ENCODE measurements at places on chromosomes 5 and 9.
A peak's percentile ranks its signal among the peaks of the same experiment; 100 is the strongest.

- no peak for DNase-seq
Measured at GRCh38 chr9:110615498-110615897, 36.0 kb upstream of the SVEP1 start.

DNA sequence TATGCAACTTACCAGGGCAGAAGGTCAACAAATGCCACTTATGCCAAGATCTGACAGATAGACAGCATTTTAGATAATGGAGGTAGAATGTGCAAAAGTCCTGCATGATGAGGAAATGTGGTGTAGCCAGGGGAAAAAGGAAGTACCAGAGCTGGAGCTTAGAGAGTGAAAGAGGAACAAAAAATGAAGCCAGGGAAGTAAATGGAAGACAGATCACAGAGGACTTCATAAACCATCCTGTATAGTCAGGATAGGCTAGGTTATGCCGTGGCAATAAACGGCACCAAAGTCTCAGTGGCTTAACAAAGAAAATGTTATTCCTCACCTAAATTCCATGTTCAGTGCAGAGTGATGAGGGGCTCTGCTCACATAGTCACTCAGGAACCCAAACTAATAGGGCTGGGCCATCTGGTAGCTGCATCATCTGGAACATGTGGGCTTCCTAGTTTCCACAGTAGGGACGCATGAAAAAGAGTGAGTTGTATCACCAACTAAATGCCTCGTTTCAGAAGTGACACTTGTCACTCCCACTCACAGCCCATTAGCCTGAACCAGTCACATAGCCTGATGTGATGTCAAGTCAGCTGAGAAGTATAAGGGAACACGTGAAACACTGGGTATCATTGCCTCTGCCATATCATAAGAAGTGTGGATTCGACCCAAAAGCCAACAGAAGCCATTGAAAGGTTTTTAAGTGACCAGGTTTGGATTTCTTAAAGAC is 70.3 kb downstream of the SH3RF2 start:
- DNase-seq = peak; percentile 37

DNA sequence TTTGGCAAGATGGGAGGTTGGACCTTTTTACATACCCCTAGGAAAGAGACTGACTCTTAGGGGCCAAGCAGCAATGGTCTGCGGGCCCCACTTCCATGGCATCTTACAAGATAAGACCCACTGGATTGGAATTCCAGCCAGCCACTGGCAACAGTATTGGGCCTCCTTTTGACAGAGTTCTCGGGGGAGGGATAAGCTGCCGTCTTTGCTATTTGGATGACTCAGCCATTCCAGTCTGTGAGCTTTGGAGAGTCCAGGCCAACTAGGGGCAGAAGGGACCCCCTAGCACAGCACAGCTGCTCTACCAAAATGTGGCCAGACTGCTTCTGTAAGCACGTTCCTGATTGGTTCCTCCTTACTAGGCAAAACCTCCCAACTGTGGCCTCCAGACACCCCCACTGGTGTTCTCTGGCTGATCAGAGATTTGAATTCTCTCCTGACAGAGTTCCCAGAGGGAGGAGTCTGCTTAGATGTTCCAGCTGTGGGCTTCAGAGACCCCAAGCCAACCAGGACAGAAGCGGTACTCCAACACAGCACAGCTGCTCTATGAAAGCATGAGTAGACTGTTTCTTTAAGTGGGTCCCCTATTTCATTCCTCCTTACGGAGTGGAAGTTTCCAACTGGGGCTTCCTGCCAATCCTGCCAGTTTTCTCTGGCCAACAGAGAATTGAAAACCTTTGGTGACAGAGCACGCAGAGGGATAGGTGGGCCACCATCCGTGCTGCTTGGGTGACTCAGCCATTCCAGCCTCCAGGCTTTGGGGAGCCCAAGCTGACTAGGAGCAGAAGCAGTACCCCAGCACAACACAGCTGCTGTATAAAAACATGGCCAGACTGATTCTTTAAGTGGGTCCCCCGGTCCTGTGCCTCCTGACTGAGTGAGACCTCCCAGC is 672.1 kb upstream of the RIOK2 start:
- DNase-seq = no peak

GRCh38 chr5:172797771-172798191 is 26.8 kb upstream of the DUSP1 start:
- DNase-seq = no peak

DNA sequence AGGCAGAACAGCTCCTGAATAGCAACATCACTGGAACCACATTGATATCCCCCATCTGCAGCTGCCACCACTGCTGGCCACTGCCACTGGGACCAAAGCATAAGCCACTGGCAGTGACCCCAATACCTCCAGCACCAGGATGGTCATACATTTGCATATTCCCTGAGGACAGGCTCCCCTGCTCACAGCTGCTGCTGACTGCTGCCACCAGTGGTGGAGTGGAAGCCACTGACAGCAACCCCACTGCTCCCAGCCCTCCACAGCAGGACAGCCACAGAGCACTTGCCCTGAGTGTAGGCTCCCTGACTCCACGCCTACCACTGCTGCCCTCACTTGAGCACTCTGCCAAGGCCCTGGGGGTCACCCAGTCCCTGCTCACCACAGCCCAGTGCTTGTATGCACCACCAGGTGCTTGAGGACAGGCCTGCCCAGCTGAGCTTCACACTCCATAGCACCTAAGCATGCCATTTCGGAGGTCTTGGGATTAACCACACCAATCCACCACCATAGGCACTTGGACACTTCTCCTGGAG is 327.4 kb upstream of the RPS23 start:
- DNase-seq = no peak

GRCh38 chr9:14029806-14030374 is 284.1 kb downstream of the NFIB start:
- DNase-seq = no peak

DNA sequence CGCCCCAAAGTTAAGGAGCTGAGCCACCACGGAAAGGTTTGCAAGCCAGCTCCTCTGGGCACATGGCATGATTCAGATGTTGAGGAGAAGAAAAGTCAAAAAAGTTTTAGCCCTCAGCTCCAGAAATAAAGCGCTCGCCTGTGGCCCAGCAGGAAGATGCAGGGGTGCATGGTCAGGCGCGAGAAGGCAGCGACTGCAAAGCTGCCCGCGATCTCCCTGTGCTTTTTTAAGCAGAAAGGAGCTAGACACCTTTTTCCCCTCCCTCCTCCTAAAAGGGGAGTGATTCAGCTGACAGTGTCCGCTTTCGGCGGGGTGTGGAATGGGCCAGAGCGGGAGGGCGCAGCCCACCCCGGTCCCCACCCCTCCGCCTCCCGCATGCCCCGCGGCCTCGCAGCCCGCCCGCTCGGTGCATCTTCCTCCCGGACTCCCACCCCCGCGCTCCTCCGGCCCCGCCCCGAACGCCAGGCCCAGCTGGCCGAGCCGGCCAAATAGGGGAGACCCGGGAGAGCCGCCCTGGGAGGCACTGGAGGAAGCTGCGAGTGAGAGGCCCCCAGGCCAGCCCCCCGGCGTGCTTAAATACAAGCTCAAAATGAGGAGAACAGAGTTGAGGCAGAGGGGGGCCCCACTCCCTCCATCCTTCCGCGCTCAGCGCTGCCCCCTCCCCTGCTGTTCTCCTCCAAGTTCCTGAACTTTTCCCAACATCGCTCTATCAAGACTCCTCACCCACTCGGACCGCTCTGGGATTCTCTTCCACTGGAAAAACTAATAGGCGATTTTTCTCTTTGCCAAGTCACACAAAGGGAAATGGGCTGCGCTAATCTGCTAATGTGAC is at the start of gene ADAMTS12:
Gene ADAMTS12, minus strand, starts transcription at position 203 of the 832 bp plus-strand sequence. Its CDS starts 134 bp downstream, at position 69.
- no peak for DNase-seq

- no peak for DNase-seq
Measured at GRCh38 chr5:104265531-104266140, 703.0 kb upstream of the NUDT12 start.

DNA sequence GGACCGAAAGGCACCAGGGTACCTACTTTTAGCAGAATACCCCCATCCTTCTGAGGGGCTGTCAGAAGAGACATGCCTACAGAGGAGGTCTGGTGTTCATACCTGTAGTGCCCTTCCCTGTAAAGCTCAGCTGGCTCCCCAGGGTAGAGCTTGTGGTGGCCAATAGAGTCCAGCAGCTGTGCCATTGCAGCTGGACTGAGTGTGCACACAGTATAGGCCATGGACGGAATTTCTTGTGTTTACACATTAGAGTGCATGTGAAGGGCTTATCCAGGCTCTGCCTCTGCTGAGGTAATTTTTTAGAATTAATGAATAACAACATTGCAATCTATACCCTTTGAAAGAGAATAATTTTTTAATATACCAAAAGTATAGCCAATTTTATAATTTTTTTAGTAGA is 191.0 kb downstream of the ZSWIM6 start:
- DNase-seq = no peak

GRCh38 chr9:18623221-18624079 is 149.5 kb downstream of the ADAMTSL1 start:
- no peak for DNase-seq

DNA sequence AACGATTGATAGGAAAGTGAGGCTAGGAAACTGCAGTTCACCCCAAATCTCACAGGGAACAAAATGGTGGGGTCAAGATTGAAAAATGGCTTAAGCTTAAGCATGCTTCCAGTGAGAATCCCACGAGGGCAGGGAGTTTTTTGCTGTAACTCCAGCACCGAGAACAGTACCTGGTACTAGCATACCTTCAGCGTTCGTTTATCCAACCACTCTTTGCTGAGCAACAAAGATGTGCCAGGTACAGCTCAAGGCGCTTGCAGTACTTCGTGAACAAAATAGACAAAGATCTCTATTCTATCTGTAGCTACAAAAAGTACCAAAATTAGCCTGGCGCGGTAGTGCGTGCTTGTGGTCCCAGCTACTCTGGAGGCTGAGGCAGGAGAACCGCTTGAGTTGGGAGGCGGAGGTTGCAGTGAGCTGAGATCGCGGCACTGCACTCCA is 778 bp upstream of the PPP6C start:
- DNase-seq = no peak

DNA sequence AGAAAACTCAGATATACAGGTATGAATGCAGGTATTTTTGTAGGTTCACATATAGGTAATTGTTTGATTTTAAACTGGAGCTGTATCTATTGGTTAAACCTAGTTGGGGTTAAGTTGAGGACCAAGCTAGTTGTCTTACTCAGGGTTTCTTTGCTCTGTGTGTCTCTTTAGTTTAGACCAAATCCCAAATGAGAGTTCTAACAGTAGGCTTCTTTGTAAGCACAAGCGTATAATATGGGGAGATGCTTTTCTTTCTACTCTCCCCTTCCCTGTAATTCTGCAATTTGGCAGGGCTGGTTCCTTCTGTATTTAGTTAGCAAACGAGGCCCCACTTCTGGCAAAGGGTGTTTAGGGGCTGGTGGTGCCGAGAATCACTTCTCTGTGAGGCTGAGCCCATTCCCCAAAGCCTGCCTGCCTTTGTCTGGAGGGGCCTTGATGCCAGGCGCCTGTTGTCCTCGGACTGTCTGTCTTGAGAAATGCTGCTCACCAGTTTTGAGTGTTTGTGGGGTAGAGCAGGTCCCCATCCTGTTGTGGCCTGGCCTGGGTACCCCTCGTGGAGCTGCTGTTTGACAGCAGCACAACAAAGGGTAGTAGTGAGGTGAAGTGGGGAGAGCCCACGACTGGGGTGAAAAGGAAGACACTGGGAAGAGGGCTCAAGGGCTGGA is 259.3 kb downstream of the FANCC start:
- DNase-seq = peak; percentile 88

- no peak for DNase-seq
Measured at GRCh38 chr9:130914417-130915095, 17.9 kb upstream of the QRFP start.

- no peak for DNase-seq
Measured at GRCh38 chr5:74166064-74166463, 474.5 kb downstream of the ENC1 start.

- no peak for DNase-seq
Measured at GRCh38 chr5:167511-167910, 23.8 kb upstream of the LRRC14B start.

GRCh38 chr5:55176176-55176818 is 3.3 kb upstream of the CDC20B start:
- no peak for DNase-seq

GRCh38 chr5:103867857-103868598 is 305.4 kb upstream of the NUDT12 start:
- no peak for DNase-seq

- DNase-seq = no peak
Measured at GRCh38 chr5:176754376-176754973, 55.9 kb upstream of the UNC5A start.

DNA sequence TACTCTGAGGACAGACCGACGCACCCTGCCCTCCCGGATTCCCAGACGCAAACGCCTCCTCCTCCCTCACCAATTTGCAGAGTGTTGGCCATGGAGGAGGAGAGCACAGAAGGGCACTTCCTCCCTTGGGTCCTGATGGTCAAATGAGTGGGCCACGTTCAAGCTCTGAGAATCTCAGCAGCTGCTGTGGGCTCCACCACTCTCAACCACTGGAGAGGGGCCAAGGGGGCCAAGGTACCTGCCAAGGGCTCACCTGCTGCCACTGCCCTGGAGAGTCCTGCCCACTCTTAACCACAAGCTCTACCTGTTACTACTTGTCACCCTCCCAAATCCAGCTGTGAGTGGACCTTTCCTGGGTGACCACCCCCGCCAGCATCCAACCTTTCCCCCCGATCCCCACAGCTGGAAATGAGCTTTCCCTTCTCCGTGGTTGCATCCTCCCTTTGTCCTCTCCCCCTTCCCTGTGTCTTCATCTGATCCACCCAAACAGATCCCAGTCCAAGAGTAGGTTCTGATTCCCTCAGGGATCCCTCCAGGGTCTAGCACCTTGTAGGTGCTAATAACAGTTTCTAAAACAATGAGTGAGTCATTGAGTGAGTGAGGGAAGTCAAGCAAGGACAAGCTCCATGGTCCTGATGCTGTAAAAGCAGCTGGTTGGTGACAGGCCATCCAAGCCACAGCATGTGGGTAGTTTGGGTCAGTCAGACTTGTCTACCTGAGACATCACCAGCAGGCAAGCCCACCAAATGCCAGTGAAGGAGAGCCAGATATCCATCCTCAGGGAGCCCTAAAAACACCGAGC is 69.7 kb downstream of the FAM114A2 start:
- no peak for DNase-seq

DNA sequence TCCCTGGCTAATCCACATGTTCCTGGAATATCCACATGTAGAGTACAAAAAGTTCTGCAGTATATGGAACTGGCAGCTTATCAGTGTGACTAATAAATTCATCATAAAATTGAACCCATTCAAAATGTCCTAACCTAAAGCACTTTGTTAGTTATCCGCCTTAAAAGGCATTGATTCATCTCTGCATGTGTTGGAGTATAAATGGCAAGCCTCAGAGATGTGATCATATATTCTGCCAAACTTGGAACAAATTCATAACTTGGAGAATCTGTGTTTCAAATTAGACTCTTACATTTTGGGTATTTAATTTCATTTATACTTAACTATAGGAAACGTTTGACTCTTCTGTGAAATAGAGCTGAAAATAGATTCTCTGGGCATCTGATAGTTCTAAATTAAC is 25.2 kb upstream of the NREP start:
- no peak for DNase-seq

GRCh38 chr5:160348080-160348479 is 22.3 kb downstream of the C1QTNF2 start:
- no peak for DNase-seq
